Mesothelial cell of epicardium (in vitro differentiated cells): ENCODE measurements at places on chromosomes 1 and 21. TPM values are rescaled to one million over a fixed set of nuclear protein-coding genes. Genes with fewer than 3 reads are reported as not detected.

GRCh38 chr1:240706150-240706935 is 94.4 kb upstream of the GREM2 start:
- DNase-seq: no peak

The DNAH14 gene
- total RNA-seq: 82.3 to 84.7 TPM (median 82.9 TPM) in 3 replicates

DNA sequence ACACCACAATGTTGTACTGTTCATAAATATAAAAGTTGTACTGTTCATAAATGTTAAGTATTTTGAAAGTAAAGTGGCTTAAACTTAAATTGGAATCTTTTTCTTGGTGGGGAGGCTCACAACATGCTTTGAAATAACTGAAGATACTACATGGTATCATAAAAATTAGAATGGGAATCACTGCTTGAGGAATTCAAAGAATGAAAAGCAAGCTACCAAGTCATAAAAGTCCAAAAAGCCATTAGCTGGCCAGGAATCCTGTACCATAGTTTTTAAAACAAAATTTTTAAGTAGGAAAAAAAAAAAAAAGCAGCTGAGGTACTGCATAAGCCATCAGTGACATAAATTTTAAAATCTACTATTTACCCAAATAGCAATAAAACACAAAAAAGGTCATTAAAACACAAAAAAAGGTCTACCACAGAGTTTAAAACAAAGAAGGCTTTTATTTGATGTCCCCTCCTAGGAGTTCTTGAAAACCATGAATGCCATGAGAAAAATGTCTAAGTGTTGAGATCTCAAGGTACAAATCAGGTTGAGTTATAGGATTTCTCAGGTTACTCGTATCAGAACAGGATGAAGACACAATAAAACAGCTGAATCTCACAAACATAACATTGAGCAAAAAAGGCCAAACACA is 8.6 kb downstream of the ZZZ3 start:
- DNase-seq: no peak

DNA sequence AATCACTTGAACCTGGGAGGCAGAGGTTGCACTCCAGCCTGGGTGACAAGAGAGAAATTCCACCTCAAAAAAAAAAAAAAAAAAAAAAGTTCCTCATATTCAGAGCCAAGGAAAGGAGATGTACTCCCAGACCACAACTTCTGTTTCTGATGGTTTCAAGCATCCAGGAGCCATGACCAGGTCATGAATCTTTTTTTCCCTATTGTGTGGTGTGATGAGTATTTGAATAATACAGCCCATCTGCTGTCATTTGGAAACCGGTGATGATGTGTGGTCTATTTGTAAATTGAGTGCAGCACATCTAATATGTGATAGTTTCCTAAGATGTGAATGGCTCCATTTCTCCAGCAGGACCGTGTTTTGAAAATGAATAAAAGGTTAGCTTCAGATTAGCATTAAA is 18.6 kb downstream of the PIK3CD start:
- no peak for DNase-seq

The LHX8 gene
- total RNA-seq: 0.20 to 0.36 TPM (median 0.20 TPM) in 3 replicates

The KCNK2 gene
- 5.8 to 7.4 TPM (median 6.5 TPM) in 3 replicates for total RNA-seq

- no peak for DNase-seq
Measured at GRCh38 chr1:33943978-33944377, 80.1 kb downstream of the HMGB4 start.

DNA sequence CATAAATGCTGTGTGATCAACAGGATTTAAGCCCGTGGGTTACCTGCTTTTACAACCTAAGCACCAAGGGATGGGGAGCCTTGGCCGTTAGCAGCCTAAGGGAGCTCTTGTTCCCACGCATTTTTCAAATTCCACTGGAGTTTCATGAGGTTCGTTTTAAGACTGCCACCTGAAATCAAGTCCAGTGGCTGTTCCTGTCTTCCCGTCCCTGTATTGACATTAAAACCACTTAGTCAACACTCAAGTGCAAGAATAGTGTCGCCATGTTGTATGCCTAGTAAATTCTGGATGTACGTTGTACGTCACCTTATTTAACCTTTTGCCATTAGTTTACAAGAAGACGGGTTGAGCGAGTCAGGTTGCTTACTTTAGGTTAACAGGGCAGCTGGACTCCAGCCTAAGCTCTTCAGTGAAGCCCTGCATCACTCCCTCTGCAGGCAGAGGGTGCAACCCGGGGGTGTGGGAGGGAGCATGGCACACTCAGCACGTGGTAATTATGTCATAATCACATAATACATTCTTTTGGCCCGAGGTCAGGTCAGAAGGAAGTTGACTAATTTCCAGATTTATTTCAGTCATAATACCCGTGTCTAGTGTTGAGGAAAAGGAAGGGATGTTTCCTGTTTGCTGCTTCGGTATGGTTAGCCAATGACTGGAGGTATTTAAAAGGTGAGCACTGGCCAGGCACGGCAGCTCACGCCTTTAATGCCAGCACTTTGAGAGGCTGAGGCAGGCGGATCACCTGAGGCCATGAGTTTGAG is 42.5 kb downstream of the CNST start:
- no peak for DNase-seq

The REG4 gene
- 0.16 to 0.29 TPM in 2 of 3 replicates, not detected in the other for total RNA-seq

- no peak for DNase-seq
Measured at GRCh38 chr21:32930673-32931072, 95.1 kb upstream of the OLIG2 start.

DNA sequence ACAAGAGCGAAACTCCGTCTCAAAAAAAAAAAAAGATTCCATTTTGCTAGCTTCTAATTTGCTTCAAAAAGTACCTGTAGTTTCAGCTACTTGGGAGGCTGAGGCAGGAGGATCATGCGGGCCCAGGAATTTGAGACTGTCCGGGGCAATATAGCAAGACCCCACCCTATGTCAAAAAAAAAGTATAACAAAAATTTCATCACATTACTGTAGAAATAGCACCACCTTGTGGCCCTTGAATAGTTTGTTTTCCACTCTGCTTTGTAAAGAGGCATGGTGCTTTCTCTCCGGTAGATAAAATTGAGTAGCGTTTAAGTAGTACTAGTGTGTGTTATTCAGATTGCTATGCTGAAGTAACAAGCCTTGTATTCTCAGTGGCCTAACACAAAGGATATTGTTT is 18.2 kb upstream of the MSTO1 start:
- no peak for DNase-seq

DNA sequence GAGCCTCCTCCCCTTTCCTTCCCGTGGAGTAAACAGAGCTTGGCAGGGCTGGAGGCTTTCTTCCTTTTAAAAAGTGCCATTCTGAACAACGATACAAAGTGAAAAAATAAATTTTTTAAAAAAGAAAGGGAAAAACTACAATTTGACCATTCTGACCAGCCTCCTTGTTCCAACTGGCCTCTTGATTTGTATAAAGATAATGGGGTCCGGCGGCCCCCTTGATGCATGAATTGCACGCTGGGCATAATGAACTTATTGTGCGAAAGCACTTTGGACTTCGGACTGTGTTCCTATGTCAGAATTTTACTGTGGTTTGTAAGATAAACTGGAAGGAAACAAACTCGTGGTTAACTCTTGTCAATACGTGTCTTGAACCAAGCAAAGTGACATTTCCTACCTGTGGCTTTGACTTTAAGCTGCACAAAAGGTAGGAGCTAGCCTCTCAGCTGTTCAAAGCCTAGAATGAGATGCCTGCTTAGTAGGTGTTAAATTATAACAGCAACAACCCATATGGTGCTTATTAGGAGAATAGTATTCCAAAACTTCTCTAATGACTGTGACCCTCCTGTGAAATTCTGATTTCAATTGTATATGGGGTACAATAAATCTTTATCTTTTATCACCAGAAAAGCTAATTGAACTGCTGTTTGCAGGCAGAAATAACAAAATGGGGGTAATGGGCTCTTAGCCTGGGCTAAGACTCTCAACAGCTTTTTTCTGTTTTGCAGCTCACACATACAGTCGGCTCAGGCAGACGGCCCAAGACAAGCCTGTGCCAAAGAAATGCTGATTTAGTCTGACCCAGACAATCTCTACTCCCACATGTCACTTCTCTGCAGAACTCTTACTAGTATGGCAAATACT is 9.3 kb downstream of the IRF2BP2 start:
- DNase-seq: no peak

The FMN2 gene
- 0.23 to 0.54 TPM (median 0.33 TPM) in 3 replicates for total RNA-seq

The MPL gene
- 0.50 to 0.53 TPM in 2 of 3 replicates, not detected in the other for total RNA-seq
